ENCODE measurements at places on chromosomes 11 and 22.

- DNase-seq, result no peak
Observed at GRCh38 chr11:15969701-15970329, 386.5 kb downstream of the SOX6 start.

GRCh38 chr11:66625041-66625751 is 8.8 kb downstream of the RBM14 start:
- no peak for DNase-seq

DNA sequence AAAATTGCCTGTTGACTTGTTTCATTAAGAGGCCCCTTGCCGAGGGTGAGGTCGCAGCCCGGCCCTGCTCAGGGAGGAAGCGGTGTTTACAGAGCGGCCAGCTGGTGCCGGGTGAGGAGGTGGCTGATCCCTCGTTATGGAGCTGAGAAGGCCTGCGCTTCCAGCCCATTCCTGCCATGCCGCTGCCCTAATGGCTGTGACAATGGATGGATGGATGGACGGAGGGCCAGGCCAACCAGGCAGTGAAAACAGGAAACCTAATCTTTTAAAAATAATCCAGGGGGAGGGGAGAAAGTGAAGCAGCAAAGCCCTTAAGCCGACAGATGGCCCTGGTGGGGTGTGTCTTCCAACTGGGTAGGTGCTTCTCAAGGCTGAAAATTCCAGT is 38.5 kb downstream of the BCR start:
- no peak for DNase-seq

GRCh38 chr11:127066401-127067090 is 66.0 kb upstream of the KIRREL3 start:
- no peak for DNase-seq

GRCh38 chr11:85815186-85815931 is 4.4 kb upstream of the SYTL2 start:
- no peak for DNase-seq

GRCh38 chr11:114060392-114061047 is 1.0 kb downstream of the ZBTB16 start:
- no peak for DNase-seq

- DNase-seq, result no peak
Observed at GRCh38 chr11:37449146-37449545, 851.1 kb upstream of the RAG2 start.
